Frontal cortex (tissue), 4 donors: ENCODE measurements at places on chromosomes 2 and 18. TPM values are rescaled to one million over a fixed set of nuclear protein-coding genes. Genes with fewer than 3 reads are reported as not detected.
A peak's percentile ranks its signal among the peaks of the same experiment; 100 is the strongest.

HOXD12 gene
- total RNA-seq, result not detected

C1QL2 gene
- 0.41 TPM for total RNA-seq

NYAP2 gene
- total RNA-seq, result 14.3 TPM

CGREF1 gene
- total RNA-seq, result 18.3 TPM

RAB6C gene
- 0.41 TPM for total RNA-seq

CRYBA2 gene
- total RNA-seq, result not detected

TYW5 gene
- 13.9 TPM for total RNA-seq

LRRTM4 gene
- 46.1 TPM for total RNA-seq

TLX2 gene
- not detected for total RNA-seq

DNA sequence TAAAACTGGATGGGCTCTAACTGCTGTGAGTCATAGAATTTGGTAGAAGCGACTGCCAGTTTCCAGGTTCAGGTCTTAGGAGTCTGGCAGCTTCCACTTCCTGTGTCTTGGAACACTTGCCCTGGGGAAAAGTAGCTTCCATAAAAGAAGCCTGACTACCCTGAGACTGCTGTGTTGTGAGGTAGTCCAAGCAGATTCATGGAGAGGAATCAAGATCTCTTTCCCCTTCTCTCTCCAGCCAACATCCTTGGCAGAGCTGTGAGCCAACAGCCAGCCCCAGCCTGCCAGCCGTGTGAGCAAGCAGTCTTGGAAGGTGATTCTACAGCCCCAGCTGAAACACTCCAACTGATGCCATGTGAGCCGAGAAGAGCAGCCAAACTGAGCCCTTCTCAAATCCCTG is 33.7 kb downstream of the SLC20A1 start:
- peak; percentile 19 for DNase-seq

DNA sequence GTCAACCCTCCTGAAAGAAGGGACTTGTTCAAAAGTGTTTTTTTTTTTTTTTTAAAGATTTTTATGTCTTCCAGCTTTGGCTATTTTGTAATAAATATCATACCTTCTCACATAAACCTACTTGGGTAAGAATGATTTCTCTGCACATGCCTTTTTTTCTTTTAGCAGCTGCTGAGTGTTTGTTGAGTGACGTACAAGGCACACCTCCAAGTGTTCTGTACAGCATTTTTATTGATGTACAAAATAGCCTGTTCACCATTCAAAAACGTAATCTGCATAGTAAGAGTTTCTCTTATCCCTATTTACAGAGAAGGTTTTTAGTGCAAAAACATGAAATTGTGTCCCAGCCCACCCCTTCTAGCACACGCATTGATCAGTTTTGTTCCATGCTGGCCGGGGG is 77.6 kb downstream of the MEP1B start:
- no peak for DNase-seq

DNA sequence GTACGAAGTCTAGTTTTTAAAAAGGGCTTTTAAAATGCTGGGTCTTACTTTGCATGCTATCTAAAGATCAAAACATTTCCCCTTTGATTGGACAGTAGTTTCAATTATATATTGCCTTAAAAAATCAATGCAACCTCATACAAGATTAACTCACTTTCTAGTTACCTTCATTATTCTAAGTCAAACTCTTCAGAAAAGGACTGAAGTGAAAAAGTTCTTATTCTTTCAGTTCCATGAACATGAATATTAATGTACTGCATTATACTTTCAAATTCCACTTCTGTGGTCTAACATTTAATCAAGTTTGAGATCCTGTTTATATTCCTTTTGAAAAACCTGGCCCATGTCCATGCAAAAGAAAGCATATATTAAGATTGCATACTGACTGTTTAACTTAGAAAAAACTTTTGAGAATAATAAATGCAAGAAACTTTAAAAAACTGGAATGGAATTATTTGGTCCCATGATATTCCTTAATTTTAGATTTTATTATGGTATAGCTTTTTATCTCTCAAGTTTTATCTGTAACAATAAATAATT is 11.2 kb upstream of the ENOSF1 start:
- DNase-seq, result no peak

DNA sequence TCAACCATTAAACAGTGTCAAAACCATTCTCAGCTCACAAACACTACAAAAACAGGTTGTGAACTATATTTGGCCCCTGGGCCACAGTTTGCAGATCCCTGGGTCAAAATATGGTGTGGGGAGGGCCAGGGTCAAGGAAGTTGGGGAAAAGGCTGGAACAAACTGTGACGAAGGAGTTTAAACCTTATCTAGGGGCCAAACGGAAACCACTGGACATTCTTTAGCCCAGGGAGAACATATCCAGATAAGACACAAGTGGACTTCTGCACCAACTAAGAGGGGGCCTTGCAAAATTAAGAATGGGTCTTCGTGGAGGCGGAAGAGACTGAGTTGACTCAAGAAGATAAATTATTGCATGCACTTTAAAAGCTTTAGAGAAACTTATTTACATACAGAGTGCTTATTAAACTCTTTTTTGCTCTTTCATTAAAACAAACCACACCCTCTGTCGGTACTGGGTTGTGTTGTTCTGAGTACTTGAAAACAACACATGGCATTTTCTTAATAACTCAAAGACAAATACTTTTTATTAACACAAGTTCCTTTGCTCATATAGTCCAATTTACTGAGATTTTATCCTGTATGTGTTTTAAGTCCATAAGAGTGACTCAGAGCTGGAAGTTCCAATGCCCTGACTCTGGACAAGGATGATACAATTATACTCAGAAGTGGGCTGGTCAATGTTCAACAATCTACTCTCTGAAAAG is 5.3 kb upstream of the ASAP2 start:
- DNase-seq, result no peak

DNA sequence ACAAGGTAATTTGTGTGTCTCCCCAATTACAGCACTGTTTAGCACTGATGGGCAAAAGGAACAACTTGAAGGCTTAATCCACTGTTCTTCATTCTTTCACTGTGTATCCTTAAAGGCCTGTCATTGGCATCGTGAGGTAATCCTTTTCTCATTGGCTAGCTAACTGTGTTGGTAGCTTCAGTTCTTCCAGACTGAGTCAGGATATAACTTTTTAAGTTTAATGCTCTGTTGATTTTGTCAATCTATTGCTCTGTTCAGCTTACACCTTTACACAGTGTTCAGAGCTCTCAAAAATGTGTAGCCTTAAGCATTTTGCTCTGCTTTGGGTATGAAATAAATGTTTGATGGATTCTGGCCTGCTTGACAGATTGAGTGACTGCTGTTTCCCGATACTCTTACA is 148.2 kb downstream of the KIAA1328 start:
- no peak for DNase-seq

DNA sequence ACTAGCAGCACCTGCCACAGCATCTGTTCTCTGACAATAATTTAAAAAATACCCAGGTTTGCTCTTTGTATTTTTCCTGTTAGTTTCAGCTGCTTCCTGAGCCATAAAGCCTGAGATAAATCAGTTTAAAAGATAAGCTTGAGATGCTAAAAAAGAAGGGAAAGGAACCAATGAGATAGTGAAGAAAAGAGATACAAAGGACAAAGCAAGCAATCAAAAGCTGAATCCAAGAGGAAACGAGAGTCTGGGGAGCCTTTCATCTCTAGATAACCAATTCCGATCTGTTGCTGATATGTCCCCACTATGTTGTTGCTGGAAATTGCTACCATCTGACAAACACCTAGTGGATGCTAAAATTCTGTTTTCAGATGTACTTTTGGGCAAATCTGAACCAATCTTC is 201.4 kb downstream of the RBM43 start:
- no peak for DNase-seq

GRCh38 chr2:205892251-205892655 is 193.7 kb downstream of the INO80D start:
- peak; percentile 20 for DNase-seq

DNA sequence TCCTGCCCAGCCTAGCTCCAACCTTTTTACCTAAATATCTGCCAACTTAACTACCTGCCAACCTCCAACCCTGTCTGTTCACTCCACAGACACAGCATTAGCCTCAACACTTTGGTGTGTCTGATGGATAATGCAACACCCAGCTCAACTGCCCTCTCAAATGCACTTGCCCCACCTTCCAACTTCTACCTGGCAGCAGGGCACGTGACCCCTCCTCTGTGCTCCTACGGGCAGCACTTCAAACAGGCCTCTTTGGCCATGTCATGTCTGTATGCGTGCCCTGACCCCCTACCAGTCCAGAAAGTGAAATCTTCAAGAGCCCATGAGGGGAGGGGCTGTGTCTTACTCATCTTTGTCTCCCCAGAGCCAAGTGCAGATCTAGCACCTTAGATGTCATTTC is 25.5 kb downstream of the RNF149 start:
- DNase-seq, result no peak

DNA sequence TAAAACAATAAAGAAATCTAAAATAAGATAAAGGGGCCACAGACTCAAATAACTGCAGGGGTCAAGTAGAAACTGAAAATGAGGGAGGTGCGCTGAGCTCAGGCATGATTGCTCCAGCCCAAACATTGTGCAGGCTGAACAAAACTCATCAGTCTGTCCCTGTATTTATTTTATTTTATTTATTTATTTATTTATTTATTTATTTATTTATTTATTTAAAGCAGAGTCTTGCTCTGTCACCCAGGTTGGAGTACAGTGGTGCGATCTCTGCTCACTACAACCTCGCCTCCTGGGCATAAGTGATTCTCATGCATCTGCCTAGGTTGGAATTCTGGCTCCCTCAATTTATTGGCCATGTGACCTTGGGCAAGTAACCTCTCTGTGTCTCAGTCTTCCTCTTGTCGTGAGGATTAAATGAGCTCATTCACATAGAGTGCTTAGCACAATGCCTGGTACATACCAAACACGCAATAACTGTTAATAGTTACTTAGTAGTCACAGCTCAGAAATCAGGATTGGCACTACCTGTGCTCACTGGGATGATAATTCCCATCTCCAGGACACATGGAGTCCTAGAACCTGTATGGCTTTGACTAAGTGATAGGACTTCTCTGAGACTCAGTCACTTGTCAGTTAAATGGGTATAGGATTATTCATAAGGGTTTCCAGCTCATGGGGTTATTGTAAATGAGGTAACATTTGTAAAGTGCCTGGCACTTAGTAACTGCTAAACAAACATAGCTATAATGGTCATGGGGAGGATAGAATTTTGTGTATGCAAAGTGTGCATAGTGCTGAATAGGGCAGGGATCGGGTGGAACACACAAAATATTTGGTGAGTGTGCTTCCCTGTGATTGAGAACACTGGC is 6.0 kb downstream of the SPEG start:
- DNase-seq, result no peak

GRCh38 chr18:61199171-61199848 is 133.9 kb upstream of the CDH20 start:
- DNase-seq, result no peak

GRCh38 chr2:105179469-105180372 is 61.8 kb upstream of the GPR45 start:
- DNase-seq, result peak; percentile 51

DNA sequence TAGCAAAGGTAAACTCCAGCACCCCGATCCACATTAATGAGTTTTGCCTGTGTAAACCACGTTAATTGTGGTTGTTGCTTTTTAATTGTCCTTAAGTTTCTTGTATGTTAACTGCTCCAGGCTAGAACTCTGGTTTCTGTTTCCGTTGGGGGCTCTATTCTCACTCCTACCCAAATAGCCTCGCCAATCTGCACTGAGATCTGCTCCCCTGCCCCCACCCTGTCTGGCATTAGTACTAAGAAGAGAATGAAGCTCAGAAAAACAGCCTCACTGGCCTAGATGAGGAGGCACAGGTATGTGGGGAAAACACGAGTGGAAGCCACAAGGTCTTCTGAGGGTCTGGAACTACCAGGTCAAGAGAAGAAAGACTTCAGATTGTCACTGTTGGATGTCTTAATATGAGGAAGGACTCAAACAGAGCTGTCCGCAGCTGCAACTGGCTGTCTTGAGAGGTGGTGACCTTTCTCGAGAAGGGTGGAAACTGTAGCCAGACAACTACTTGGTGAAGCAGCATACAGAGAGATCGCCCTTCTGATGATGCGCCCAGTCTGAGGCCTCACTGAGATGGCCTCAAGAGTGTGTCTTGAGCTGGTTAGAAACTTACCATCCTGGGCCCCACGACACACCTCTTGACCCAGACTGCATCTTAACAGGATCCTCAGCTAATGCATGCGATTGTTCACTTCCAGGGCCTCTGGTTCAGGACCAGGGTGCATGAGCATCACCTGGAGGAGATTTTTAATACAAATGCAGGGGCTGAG is 73.1 kb downstream of the TGOLN2 start:
- DNase-seq, result no peak

DNA sequence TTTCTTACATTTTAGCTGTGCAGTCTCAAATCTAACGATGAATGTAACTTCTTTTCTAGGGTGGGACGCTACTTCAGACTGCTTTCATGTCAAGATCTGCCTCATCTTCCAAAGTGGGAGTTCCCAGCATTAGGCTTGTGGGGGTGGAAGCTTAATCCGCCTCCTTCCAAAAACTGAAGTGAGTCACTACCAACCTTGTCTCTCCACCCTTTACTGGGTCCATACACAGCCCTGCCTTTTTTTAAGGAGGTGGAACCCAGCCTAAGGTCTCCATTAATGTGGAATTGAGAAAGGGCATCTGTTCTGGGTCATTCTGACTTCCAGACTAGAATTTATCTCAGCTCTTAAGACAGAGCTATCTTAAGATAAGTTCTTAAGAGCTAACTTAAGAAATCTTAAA is 42.0 kb upstream of the NFE2L2 start:
- no peak for DNase-seq
